ENCODE measurements at places on chromosomes 13 and 19. TPM values are rescaled to one million over a fixed set of nuclear protein-coding genes. Genes with fewer than 3 reads are reported as not detected.

DNA sequence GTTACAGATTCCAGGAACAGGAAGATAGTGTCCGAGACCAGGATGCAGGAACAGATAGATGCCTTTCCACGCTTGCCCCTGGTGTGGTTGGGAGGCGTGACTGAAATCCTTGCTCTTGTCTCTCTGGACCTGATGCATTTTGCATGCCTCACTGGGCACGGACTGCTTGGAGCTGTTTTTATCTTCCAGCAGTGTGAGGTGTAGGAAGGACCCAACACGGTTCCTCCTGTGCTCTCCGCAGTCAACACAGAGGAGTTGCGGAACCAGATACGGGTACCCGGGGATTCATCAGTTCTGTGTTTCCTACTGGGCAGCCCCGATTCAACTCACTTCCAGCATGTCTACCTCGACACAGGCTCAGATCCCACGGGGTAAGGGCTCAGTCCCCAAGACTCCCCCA, 6.5 kb downstream of the DOT1L start:
- no peak for DNase-seq

- peak; percentile 17 for DNase-seq
Measured at GRCh38 chr13:30569901-30570576, 47.7 kb upstream of the USPL1 start.

- DNase-seq: no peak
Measured at GRCh38 chr19:38475176-38475575, 41.7 kb downstream of the RYR1 start.

DNA sequence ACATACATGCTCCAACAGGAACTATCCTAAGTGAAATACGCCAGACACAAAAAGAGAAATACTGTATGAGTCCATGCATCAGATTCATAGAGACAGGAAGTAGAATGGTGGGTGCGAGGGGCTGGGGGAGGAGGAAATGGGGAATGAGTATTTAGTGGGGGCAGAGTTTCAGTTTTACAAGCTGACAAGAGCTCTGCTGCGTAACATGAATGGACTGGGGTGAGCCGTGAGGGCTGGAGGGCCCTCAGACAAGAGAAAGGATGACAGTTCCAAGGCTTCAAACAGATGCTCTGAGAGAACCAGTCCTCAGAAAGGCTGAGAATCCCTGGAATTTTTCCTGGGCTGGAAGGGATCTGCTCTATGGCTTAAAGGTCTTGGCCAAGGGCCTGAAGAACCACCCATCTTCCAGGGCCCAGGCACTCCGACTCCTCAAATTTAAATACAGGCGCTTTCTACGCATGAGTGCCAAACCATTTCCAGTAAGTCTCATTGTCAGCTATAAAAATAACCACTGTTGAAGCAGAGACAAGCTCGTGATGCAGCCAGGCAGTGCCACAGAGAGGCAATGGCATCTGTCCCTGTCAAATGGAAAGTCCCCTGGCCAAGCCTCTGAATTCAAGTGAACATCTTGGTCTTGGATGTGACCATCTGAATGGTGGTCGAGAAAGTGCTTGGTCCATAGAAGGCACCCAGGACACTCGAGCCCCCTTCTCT, 17.5 kb downstream of the KLF2 start:
- DNase-seq: no peak

- DNase-seq: peak; percentile 12
Measured at GRCh38 chr13:71240911-71241310, 626.1 kb downstream of the DACH1 start.

GRCh38 chr13:101846249-101846648, 393.8 kb downstream of the ITGBL1 start:
- no peak for DNase-seq

DNA sequence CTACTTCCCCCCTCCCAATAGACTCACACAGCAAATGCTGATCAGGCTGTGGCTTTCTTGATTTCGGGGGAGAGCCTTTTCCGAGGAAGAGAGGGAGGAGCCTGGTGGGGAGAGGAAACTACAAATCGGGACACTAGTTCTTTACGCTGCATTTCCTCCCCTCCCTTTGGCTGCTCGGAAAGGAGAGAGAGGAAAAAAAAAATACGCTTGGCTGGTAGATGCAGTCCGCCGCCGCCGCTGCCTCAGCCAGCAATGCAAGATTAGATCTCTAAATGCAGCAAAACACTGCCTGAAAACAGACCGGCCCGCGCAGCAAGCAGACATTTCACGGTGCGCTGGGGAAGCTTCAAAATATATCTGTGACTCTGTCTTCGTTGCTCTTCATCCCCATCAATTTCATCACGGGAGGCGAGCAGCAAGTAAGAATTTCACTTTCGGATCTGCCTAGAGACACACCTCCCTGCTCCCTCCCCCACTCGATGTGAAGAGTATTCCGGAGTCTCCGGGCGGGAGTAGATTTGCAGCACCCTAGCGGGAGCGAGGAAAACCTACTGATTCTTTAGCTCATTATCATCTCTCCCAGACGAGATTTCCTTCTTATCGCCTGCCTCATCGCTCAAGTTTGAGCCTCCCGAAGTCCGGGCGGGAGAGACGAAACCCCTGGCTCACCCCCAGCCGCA, at the start of gene PCDH17:
TSS of gene PCDH17 (plus strand) at position 149 of the 680 bp plus-strand sequence. CDS start 803 bp downstream, outside the sequence.
- peak; percentile 85 for DNase-seq

Gene ZNF667
- polyA plus RNA-seq: 5.6 TPM

Gene WDR88
- not detected for polyA plus RNA-seq

All from GM23338 (cell line).